ENCODE measurements at places on chromosomes 11 and 22.
A peak's percentile ranks its signal among the peaks of the same experiment; 100 is the strongest.

GRCh38 chr22:36221799-36222751 lies 17.3 kb downstream of the APOL2 start:
- ATAC-seq: peak; percentile 65

DNA sequence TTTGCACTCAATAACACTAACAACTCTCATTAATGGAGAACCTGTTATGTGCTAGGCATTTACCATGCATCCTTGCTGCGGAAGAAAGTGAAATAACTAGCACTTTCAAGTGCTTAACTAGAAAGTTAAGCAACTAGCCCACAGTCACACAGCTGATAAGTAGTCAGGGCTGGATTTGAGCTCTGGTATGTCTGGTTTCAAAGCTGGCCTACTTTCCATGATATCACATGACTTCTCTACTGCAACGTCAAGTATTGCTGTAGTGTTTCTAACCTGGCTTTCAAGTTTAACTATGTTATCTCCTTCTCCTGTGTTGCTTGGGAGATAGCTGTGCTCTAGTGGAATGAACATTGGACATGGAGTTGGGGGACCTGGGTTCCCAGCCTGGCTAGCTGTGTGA lies 12.1 kb downstream of the SLC15A3 start:
- ATAC-seq: peak; percentile 7

GRCh38 chr11:130918081-130918480 lies 1.8 kb upstream of the SNX19 start:
- no peak for ATAC-seq

DNA sequence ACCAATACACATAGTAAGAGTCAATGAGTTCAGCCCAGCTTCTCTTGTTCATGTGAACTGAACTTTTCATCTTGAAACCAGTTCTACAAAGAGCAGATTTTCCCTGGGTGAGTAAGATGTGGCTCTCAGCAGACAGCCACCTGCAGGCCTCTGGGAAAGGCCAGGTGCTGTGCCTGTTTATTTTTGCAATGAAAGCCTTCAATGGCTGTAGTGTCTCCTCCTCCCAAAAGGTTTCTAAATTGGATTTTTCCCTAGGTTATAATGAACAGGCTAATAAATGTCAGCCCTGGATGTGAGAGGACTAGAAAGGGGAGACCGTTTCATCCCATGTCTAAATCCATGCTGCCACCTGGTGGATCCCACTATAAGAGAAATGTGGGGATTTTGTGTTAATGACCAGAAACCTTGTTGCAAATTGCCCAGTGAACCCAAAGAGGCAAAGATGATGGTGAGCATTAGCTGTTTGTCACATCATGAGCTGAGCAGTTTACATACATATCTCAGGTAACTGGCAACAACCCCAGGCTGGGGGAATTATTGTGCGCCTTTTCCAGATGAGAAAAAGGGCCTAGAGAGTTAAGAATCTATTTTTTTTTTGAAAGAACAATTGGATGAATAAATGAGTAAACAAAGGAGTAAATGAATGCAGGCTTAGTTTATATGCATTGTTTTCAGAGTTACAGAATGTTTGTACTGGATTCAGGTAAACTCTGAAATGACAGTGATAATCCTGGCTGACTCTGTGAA lies 12.7 kb downstream of the C11orf91 start:
- ATAC-seq: no peak

GRCh38 chr22:47406180-47406834 lies 643.9 kb downstream of the TBC1D22A start:
- ATAC-seq: no peak

DNA sequence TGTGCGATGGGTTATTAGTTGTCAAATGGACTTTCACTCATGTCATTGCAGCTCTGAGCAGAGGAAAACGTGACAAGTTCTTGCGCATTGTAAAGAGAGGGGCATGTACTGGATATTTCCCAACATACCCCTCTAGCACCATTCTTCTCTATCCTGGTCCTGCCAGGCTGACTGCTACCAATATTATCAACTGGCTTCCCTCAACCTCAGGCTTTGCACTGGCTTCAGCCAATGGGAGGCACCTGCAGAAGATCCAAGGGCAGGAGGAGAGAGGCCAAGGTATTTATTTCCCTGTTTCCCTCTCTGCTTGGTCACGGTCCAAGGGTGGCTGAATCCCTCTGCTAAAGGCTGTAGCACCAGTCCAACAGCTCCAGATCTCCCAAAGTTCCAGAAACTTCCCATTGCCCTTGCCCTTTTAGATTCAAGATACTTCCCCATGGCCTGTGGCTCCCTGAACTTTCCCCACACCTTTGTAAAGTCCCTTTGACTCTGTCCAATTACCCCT lies 175.6 kb upstream of the NECTIN1 start:
- no peak for ATAC-seq

DNA sequence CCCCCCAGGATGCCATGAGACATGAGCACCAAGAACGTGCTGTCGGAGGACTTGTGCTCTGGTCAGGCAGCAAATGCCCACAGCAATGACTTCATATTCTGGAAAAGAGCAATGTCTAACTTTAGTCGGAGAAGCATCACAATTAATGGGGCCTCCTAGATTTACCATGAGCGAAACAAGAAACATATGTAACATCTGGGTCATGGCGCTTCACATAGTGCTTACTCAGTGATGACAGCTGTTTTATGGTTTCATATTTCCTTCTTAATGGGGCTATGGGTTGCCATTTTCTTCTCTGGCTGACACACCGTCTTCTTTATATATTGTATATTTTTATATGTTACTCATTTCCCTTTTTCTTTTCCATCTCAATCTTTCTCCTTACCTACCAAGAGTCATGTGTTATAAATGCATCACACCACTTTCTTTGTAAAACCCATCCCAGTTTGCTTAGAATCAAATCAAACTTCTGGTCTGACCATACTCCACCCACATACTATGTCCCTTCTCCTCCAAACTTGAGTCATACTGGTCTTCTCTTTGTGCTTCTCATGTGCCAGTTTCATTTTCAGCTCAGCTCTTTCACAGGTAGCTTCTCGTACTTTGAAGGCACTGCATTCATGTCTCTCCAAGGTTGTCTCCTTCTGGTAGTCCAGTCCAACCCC lies 9.4 kb upstream of the CASP12 start:
- peak; percentile 91 for ATAC-seq

DNA sequence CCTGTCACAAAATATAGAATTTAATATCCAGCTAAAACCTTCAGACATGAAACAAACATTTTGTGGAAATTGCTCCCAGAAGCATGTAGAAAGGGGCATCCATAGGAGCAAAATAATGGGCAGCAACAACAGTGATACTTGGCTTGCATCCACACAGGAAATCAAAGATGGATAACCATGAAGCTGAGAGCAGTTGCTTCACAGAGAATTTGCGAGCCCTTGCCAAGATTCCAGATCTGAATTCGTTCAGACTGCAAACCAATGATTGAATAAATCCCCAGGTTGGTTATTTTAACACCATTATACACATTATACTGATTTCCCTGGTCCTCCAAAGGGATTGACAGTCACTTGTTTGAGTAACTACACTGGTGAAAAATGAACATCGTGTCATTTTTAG lies 15.6 kb upstream of the OR51L1 start:
- ATAC-seq: no peak

GRCh38 chr11:65298131-65298535 lies 16.5 kb upstream of the CDC42EP2 start:
- no peak for ATAC-seq

GRCh38 chr11:77003963-77004362 lies 30.2 kb upstream of the B3GNT6 start:
- ATAC-seq: no peak
